ENCODE measurements at places on chromosomes 5 and 9.
A peak's percentile ranks its signal among the peaks of the same experiment; 100 is the strongest.

GRCh38 chr5:103411711-103412110 lies 150.9 kb downstream of the NUDT12 start:
- H3K27me3 ChIP-seq: no peaks in the 10 kb centered on the region
- no peak for DNase-seq
- H3K4me3 ChIP-seq: no peak overlapping the region
- H3K27ac ChIP-seq: no peak overlapping the region

- DNase-seq: no peak
- H3K27ac ChIP-seq: no peak overlapping the region
- H3K36me3 ChIP-seq: no peaks in the 10 kb centered on the region
Measured at GRCh38 chr5:168121138-168121494, 170.3 kb upstream of the WWC1 start.

DNA sequence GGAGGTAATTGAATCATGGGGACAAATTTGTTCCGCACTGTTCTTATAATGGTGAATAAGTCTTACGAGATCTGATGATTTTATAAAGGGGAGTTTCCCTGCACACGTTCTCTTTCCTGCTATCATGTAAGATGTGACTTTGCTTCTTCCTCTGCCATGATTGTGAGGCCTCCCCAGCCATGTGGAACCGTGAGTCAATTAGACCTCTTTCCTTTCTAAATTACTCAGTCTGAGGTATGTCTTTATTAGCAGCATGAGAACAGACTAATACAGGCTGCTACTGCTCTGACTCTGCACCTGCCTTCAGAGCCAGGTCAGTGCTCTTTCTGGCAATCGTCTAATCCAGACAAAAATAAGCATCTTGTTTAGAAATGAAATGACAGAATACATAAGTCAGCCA lies 479.2 kb upstream of the TUSC1 start:
- no peak overlapping the region for H3K27ac ChIP-seq
- H3K4me3 ChIP-seq: no peak overlapping the region
- H3K27me3 ChIP-seq: no peaks in the 10 kb centered on the region
- no peaks in the 10 kb centered on the region for H3K4me1 ChIP-seq
- DNase-seq: no peak

- H3K36me3 ChIP-seq: no peaks in the 10 kb centered on the region
- no peak for DNase-seq
- no peak overlapping the region for H3K27ac ChIP-seq
- H3K4me1 ChIP-seq: peaks cover 15% of the 10 kb centered on the region
- H3K27me3 ChIP-seq: no peaks in the 10 kb centered on the region
Measured at GRCh38 chr9:27365707-27366376, 68.9 kb upstream of the EQTN start.

DNA sequence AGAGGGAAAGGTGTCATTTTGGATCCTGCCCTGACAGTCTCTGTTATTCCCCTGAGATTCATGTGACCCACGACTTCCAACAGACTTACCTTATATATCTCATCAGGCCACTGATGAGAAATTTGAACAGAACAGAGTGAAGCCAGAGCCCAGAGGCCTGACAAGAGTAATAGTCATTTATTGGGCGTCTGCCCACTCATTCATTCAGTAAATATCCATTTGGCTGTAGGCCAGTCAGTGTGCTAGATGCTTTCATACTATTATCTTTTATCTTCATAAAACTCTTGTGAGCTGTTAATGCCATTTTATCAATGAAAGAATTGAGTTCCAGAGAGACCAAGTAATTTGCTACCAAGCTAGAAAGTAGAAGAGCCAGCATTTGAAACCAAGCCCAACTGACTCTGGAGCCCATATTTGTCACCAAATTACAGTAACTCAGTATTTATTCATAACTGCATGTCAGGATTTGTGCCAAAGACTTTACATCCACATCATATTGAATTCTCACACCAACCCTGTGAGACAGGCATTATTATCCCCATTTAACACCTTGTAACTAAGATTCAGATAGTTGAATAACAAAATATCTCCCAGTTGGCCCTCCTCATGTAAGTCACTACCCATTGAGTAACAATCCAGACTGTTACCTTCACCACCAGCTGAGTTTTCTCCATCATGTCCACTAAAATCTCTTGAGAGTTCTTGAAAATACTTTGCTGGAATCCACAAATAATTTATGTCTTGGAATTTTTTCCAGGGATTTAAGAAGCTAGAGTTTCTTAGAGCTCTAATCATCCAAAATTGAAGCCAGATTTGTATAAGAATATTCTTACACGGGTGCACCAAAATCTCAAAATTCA lies 2.5 kb downstream of the PTPDC1 start:
- H3K27ac ChIP-seq: no peak overlapping the region
- H3K36me3 ChIP-seq: no peaks in the 10 kb centered on the region
- no peak overlapping the region for H3K4me3 ChIP-seq
- H3K4me1 ChIP-seq: no peaks in the 10 kb centered on the region

- H3K4me3 ChIP-seq: no peak overlapping the region
- peaks cover 4% of the 10 kb centered on the region for H3K4me1 ChIP-seq
Measured at GRCh38 chr5:65029178-65029577, 260.4 kb downstream of the CWC27 start.

DNA sequence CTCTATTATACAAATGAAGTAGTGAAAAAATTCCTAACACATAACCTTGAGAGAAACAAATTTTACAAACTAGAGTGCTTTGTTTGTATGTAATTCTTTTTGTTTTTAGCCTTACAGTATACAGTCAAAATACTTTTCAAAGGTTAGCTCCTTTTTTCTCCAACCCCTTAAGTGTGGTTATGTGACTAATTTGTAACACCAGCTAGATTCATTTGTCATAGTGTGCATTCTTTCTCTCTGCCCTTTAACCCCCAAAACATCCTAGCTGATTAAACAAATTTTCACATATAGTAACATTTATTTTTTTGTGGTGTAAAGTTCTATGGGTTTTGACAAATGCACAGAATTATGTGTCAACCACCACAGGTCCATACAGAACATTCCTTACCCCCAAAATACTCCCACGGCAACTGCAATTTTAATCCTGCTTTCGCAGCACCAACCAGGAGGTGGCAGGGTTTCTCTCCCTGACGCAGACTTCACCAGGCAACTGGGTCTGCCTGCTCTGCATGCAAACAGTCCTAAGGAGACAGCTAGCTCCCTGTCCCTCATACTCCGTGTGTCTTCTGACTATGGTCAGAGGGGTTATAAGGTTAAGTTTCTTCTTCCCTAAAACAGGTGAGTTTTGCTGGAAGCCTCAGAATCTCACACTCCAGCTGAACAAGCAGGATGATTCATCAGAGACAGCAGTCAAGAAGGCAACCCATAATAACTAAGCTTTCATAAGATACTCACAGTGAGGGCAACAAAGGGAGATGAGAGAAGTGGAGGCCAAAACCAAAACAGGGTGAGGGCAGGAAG lies 44.5 kb upstream of the NR5A1 start:
- no peaks in the 10 kb centered on the region for H3K36me3 ChIP-seq
- no peaks in the 10 kb centered on the region for H3K4me1 ChIP-seq
- DNase-seq: no peak
- no peak overlapping the region for H3K27ac ChIP-seq
- no peaks in the 10 kb centered on the region for H3K27me3 ChIP-seq
- H3K4me3 ChIP-seq: no peak overlapping the region

- H3K27me3 ChIP-seq: peaks cover 17% of the 10 kb centered on the region
- no peak overlapping the region for H3K27ac ChIP-seq
- H3K4me3 ChIP-seq: peak overlapping the region; percentile 53
Measured at GRCh38 chr9:93952119-93952783, 2.9 kb downstream of the BARX1 start.

DNA sequence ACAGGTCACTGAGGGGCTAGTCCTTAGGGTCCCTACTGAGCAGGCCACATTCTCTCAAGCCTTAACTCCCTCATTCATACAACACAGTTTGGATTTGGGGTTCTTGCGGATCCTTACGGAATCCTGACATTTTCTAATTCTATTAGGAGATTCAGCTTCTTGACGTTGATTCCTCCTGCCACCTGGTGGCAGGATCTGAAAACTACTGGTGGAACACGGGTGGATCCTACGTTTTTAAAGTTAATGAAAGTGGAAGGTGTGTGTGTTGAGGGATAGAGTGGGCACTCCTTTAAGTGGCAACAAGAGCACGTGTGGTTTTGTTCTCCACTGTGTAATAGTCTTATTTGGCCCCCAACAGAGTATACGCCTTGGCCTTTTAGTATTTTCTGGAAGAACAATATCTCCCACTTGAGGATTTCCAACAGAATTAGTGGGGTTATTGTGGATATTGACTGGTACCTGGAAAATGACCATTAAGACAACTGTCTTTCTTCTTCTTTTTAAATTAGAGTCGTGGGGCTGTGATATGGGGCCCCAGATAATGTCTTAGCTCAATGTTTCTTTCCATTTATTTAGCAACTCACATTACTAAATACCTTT lies 25.2 kb downstream of the SLC28A3 start:
- no peak overlapping the region for H3K4me3 ChIP-seq
- peak; percentile 49 for DNase-seq
- no peaks in the 10 kb centered on the region for H3K27me3 ChIP-seq

Measured in T-cell (primary cell).